Activated naive CD8-positive, alpha-beta T cell treated with anti-CD3 and anti-CD28 coated beads, Interleukin-2, amount 50 U/mL, for 24 hours (primary cell): ENCODE measurements at places on chromosomes 5 and 9.
A peak's percentile ranks its signal among the peaks of the same experiment; 100 is the strongest.

DNA sequence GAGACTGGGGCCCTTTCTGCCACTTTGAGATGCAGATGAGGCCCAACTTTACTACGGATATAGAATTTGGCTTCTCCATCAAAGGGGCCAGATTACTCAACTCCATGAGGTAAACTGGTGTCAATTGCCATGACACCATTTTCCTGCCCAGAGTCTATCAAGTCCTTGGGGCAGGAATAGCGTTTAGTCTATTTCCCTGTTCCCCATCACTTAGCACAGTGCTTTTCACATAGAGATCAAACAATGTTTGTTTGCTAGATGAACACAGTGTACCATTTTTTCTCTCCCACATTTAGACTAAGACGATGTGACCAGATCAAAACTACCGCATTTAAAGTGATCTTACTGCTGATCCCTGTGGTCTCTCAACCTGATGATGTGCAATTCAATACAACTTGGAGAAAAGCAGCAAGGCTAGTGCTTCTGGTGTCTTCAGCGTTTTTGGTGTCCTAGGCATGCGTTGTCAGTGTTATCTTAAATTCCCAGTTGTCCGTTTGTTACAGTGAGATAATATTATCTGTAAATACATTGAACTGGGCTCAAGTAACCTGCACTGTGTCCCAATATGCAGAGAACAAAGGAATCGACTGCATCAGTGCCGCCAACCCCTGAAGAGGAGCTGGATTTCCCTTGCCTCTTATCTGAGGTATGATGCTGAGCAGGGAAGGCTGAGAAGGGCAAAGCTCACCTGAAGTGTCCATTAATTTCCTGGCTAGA, 446.2 kb downstream of the PLK2 start:
- DNase-seq = no peak

GRCh38 chr5:76331126-76331525, 72.0 kb upstream of the IQGAP2 start:
- no peak for DNase-seq

GRCh38 chr5:145543968-145544367, 291.2 kb downstream of the PRELID2 start:
- DNase-seq = no peak

- DNase-seq = no peak
These were observed at the start of gene MYOT for GRCh38 chr5:137867664-137868063. TSS of gene MYOT (plus strand) at chr5:137867860. CDS start at chr5:137870652, 2,792 bp downstream.

DNA sequence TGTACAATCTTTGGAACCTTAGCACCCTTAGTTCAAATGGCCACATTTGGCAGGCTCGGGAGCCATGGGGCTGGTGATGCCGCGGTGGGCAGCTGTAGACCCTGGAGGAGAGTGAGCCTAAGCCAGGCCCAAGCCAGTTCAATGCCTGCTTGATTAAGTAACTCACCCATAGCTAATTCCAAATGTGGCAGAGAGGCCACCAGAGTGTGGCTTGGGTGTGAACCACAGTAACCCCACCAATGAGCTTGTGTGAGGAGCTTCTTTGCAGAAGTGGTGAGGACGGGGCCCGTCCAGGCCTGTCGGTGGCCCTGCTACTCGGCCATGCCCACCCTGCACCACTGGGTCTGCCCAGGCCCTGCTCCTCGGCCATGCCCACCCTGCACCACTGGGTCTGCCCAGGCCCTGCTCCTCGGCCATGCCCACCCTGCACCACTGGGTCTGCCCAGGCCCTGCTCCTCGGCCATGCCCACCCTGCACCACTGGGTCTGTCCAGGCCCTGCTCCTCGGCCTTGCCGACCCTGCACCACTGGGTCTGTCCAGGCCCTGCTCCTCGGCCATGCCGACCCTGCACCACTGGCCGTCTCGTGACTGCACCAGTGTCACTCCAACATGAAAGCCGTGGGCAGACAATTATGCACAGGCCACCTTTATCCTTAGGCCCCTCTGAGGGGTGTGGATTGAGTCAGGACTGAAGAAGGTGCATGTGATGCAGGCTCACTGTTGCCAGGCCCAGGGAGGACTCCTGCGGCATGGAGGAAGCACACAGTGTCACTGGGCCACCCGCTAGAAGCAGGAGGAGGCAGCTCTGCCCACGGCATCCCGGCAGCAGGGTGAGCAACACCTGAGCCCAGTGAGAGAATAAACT, 75.4 kb downstream of the MRPL36 start:
- no peak for DNase-seq

DNA sequence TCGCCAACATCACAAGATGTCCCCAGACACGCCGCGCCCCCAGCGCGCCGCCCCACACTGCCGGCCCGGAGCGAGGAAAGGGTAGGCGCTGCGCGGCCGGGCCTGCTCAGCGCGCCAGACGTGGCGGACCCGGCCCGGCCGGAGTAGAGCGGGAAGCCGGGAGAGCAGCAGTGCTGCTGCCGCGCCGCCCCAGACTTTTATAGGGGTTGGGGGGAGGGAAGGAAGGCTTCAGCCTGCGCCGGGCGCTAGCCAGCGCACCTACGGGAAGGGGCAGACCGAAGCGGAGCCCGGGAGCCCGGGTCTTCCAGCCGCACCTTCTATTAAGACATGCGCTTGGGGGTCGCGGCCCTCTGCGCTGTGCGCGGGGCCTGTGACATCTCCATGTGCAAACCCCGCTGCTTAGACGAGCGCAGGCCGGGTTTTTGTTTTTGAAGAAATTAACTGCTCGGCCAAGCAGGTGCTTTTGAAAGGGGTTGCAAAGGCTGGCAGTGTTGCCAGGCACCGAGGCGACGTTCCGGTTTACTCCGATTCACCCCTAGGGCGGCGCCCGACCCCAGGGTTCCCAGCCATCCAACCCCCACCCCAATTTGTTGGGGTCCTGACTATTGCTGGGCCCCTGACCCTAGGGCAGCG, 353 bp upstream of the PAX5 start:
- DNase-seq = peak; percentile 59

DNA sequence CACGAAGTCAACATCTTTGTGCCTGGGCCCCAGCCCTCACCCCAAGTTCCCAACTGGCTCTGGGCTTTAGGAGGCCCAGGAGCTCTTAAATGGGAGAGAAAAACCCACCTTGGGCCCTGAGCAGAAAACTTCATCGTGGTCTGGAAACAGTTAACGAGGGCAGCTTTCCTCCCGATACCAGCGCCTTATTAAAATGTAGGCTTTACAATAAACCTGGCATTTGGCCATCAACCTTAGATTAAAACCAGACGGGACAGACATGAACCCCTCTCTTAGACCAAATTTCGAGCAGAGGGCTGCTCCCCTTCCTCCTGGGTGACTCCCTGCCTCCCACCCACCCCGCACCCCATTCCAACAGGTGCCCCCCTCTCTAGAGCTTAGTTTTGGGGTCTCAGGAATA, 39.4 kb downstream of the PRRX2 start:
- DNase-seq = no peak

- DNase-seq = no peak
These were observed 21.6 kb downstream of the AMBP start for GRCh38 chr9:114056527-114056926.

DNA sequence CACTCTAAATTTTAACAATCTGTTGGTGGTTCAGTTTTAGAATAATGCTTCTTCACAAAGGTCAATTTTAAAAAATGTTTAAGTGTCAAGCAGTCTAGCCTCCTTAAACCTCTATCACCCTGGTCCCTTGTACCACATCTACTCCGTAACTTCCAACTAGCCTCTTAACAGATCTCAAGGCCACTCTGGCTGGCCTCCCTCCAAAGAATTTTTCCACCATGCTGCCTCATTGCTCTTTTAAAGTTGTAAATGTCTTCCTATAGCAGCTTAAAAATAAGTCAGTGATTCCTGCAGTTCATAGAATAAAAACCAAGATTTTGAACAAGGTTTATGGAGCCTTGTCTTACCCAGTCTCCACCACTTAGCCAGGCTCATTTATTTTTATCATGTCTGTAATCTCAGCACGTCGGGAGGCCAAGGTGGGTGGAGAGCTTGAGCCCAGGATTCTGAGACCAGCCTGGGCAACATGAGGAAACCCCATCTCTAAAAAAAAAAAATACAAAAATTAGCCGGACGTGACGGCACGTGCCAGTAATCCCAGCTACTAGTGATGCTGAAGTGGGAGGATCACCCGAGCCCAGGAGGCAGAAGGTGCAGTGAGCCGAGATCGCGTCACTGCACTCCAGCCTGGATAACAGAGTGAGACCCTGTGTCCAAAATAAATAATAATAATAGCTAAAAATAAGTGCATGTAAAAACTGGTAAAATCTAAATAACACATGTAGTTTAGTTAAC, 924.9 kb upstream of the DMAC1 start:
- no peak for DNase-seq

DNA sequence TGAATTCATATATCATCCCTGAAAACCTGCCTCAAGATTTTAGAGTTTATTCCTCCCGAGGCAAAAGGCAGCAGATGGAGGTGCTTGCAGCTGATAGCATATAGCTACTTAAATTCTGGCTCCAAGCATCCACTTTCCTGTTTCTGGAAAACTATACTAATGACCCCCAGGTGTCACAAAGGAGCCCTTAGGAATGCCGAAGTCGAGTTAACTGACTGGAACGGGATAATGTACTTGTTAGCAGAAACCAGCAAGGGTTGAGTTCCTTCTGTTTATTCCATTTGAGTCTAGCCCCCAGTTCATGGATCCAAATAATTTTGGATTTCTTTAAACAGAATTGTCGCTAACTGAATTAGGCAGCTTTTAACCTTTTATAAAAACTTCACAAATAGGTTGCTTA, 44.5 kb downstream of the PTTG1 start:
- DNase-seq = no peak

DNA sequence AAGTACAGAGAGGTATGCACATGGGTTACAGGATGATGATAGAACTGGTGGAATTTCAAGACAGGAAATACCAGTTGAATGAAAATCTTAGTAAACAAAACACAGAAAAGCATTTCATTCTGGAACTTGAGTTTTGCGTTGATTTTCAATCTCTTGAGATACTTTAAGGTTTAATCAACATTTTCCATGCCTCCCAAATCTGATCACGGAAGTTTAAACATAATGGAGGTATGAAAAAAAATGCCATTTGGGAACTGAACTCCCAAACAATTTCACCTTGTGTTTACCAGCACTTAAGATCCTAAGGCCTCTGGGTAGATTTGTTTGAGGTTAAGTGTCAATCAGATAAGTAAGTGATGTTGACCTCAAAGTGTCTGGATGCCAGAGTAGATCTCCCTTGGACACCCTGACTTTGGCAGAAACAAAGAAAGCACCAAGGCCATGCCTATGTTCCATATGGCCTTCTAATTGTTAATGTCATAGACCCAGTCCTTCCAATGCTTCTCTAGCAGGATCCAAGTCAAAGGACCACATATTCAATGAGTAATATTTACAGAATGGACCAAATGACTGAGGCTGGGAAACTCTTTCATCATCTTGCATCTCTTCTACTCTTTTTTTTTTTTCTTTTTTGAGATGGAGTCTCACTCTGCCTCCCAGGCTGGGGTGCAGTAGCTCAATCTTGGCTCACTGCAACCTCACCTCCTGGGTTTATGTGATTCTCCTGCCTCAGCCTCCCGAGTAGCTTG, 216.9 kb downstream of the ARRDC3 start:
- no peak for DNase-seq

DNA sequence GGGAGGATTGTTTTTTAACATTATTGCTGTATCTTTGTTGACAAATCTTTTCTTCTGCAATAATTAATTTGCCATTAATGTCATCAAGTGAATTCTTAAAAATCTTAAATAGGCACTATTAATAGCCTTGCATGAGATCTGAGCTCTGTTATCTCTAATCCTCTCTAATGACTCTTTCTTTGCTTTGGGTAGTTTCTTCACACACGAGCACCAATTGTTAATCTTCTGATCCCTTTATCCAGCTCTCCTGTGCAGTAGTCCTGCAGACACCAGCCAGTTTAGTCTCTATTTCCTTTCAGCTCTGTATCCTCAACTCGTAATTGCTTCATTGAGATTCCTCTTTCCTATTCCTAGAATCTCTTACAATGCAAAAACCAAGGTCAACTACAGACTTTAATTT, 8.1 kb downstream of the SPINK14 start:
- DNase-seq = no peak

DNA sequence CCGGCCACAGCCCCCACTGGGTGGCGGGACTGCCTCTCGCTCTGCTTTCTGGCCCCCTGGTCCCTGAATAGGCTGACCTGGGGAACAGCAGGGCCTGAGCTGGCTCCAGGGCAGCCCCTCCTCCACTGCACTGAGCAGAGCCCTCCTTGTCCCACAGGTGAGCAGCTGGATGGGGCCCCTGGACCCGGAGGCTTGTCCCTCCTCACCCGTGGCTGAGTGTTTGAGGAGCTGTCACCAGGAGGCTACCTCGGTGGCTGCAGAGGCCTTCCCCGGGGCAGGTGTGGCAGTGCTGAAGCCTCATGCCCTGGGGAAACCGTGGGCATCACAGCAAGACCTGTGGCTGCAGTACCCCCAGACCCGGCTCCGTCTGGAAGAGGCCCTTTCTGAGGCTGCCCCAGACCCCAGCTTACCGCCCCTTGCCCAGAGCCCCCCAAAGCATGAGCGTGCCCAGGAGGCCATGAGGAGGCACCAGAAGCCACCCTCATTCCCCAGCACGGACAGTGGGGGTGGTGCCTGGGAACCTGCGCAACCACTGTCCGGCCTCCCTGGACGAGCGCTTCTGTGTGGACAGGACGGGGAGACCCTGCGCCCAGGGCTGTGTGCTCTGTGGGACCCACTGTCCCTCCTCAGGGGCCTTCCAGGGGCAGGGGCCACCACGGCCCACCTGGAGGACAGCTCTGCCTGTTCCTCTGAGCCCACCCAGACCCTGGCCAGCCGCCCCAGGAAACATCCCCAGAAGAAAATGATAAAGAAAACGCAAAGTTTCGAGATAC, 28.5 kb upstream of the LRRC14B start:
- DNase-seq = no peak

DNA sequence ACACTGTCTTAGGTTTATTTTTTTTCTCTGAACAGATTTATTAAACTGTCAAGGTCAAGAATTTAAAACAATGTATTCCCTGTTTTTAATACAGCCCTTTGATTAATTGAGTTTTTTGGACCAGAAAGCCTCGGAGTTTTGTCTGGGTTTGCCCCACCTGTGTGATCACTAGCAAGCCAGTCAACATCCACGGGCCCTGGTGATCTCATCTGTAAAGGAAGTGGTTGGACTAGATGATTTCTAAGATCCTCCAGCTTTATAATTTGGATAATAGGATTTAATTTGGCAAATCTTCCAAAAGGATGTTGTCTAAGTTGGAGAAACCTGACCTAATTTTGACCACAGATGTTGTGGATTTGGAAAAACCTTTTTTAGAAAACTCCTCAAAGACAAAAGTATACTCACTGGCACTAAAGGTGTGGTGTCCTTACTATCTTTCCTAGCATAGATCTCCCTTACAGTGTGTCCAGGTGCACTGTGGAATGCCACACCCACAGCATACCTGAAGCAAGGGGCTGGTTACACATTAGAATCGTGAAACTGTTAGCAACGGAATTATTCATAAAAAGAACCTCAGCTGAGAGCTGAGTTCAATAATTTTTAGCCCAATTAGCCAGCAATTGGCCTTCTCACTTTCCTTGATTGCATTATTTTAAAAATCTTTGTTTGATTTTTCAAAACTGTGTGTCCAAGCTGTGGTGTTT, 195.6 kb upstream of the ELL2 start:
- no peak for DNase-seq

DNA sequence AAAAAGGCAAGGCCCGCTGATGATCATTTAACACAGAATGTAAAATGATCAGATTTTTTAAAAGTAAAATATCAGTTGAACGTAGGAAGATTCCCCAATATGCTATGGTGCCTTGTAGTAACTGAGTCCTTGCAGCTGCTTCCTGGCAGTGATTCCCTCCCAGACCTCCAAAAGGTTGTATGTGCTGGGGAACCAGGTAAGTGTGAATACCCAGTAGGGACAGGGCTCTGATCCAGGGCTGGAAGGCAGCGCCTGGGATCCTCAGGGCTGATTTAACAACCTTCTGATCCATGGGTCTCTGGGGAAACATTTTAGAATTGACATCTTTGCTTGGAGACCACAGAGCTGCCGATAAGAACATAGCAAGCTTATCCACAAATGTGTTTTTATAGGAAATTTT, 76.7 kb upstream of the IL6ST start:
- no peak for DNase-seq
